ENCODE measurements at places on chromosomes 1 and 21.

- no peak for DNase-seq
- H3K4me3 ChIP-seq, result no peak overlapping the region
- H3K27ac ChIP-seq, result no peak overlapping the region
- no peaks in the 10 kb centered on the region for H3K4me1 ChIP-seq
- H3K27me3 ChIP-seq, result no peaks in the 10 kb centered on the region
- no peaks in the 10 kb centered on the region for H3K36me3 ChIP-seq
Observed at GRCh38 chr1:106875622-106876021, 180.9 kb upstream of the PRMT6 start.

GRCh38 chr1:61442544-61442943 is 282.4 kb downstream of the TM2D1 start:
- no peak overlapping the region for H3K4me3 ChIP-seq
- no peaks in the 10 kb centered on the region for H3K4me1 ChIP-seq
- DNase-seq, result no peak
- H3K27me3 ChIP-seq, result no peaks in the 10 kb centered on the region
- H3K27ac ChIP-seq, result no peak overlapping the region

DNA sequence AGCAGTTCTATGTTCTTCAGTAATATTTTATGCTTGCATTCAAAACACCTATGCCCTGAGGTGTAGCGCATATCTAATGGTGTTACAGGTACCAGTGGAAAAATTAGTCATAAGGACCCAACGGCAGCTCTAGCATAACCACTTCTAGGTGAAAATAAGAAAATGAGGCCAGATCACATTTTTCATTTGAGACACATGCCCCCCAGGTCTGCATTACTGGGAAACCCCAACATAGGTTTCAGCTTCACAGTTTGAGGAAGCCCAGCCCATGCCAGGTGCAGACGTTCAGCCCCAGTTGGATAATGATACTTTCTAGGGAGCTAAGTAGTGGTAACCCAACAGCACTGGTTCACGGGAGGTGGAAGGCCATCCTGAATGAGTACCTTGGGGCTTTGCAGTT is 129.8 kb downstream of the CNIH3 start:
- no peaks in the 10 kb centered on the region for H3K4me1 ChIP-seq
- H3K4me3 ChIP-seq, result no peak overlapping the region
- no peaks in the 10 kb centered on the region for H3K36me3 ChIP-seq
- no peak overlapping the region for H3K27ac ChIP-seq
- H3K27me3 ChIP-seq, result no peaks in the 10 kb centered on the region

GRCh38 chr21:45324489-45325205 is 37.0 kb upstream of the POFUT2 start:
- H3K27me3 ChIP-seq, result no peaks in the 10 kb centered on the region
- no peak overlapping the region for H3K4me3 ChIP-seq
- no peak for DNase-seq
- H3K4me1 ChIP-seq, result no peaks in the 10 kb centered on the region
- H3K36me3 ChIP-seq, result no peaks in the 10 kb centered on the region

DNA sequence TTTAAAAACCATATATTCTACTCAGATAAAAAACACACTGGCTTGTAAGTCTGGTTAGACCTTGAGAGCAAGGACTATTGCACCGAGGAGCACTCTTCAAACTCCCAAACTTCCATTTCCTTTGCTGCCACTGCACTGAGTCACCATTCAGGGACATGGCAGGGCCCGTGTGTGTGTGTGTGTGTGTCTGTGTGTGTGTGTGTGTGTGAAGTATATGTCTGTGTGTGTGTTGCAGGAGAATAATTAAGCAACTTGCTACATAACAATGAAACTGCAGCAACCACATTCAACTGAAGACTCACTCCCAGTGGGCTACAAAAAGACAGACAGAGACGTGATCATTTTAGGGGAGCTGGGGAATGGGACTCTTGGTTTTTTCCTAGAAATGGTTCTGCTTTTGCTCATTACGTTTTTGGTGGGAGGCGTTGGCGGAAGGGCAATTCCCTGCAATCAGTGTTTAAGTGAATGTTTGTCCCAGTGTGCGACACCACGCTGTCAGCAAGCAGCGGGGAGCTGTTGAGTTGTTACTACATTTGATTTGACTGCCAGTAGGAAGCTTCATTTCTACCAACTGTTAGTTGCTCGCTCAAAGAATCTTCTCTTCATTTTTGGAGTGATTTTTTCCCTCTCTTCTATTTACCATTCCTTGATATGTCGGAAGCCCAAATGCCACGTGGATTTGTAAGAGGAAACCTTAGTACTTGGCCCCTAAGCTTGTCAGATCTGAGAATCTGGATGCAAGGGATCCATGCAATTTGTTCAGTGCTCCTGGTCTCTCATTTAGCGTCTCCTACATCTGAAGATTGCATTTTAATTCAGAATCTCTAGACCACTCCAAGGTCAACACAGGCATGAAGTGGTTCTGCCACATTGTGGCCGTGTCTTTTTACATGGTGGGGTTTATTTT is 36.1 kb downstream of the ESRRG start:
- H3K27ac ChIP-seq, result no peak overlapping the region
- DNase-seq, result no peak

GRCh38 chr1:117814856-117815797 is 114.3 kb downstream of the GDAP2 start:
- no peaks in the 10 kb centered on the region for H3K4me1 ChIP-seq
- no peak for DNase-seq
- no peak overlapping the region for H3K4me3 ChIP-seq

GRCh38 chr1:41698916-41699860 is 214.7 kb upstream of the EDN2 start:
- no peak for DNase-seq
- no peak overlapping the region for H3K4me3 ChIP-seq
- H3K27me3 ChIP-seq, result no peaks in the 10 kb centered on the region
- H3K36me3 ChIP-seq, result no peaks in the 10 kb centered on the region
- H3K27ac ChIP-seq, result no peak overlapping the region
